ENCODE measurements at places on chromosomes 2 and 18.

DNA sequence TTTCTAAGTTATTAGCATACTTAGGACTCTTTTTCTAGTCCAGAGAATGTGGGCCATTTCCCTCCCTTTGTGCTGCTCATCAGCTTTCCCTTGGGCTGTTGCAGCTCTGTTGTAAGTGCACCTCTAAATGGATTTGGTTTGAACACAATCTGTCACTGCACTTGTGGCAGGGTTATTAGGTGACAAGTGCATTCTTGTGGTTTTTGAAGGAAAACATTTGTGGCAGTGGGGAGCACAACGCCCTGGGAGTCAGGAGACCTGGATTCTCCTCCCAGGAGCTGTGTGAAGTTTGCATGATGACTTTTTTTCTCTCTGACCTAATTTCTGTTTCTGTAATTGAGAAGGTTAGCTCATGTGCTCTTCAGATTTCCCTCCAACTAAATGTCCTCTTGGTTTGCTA lies 630.9 kb upstream of the FAM98A start:
- no peak for DNase-seq

- DNase-seq: no peak
These were observed 122.6 kb downstream of the TRIB2 start for GRCh38 chr2:12839339-12839738.

DNA sequence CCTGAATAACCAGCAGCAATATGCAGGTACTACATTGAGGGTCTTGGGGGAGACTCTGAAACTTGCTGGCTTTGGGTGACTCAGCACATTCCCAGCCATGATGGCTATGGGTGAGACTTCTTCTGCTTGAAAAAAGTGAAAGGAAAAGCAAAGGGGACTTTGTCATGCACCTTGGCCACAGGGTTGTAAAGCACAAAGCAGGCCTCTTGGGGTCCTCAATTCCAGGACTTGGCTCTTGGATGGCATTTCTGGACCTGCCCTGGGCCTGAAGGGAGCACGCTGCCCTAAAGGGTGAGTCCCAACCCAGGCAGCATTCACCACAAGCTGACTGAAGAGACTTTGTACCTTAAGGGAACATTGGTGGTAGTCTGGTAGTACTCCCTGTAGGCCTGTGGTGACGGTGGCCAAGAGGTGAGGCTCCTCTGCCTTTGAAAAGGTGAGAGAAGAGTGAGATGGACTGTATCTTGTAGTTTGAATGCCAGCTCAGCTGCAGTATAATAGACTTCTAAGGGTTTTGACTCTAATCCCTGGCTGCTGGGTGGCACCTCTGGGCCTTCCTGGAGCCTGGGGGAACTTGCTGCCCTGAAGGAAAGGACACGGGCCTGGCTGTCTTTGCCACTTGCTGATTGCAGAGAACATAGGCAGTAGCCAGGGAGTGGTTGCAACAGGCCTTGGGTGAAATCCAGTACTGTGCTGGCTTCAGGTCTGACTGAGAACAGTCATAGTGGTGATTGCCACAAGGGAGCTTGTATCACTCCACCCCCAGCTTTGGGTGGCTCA lies 36.5 kb upstream of the CYTIP start:
- no peak for DNase-seq

DNA sequence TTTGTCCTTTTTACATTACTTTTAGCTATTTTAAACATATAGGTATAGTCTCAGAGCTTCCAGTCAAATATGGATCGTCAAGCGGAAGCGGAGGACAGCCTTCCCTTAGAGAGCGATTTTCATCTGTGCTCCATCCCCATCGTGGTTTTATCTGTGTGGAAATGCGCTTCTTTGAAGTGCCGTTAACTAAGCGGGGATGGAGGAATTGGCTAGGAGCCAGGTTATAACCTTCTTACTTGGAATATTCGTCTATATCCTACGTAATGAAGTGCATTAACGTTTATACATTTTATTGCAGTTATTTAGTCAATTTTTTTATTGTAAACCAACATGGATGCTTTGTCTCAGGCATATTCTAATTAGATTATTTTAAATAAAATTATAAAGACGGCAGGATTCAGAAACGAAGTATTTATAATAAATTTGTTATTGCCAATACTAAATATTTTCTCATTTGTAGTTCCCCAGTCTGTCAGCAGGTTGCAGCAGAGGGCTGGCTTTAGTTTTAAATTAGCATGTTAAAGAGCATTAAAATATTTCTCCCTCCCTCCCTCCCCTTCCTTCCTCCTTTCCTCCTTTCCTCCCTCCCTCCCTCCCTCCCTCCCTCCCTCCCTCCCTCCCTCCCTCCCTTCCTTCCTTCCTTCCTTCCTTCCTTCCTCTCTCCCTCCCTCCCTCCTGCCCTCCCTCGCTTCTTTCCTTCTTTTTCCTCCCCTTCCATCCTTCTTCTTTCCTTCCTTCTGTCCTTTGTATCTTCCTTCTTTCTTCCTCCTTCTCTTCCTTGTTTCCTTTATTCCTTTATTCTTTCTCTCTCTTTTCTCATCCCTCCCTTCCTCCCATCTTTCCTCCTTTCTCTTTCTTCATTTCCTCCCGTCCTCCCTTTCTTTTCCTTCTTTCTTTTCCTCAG lies 80.6 kb upstream of the DOCK10 start:
- DNase-seq: peak; percentile 46

DNA sequence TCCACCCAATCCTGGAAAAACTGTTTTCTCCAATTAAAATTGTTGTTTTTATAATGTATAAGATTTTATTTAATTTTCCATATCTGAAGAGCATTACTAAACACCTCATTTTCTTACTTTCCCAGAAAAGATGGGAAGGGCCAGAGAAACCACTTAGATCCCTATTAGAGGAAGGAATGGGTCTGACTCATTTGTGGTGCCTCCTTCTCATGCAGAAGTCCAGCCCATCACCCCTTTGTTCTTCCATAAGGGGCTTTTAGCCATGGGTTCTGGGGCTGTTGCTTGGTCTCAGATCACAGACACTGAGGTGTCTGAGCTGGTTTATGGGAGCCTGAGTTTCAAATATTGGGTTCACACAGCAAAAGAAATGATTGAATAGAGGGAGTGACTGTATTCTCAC lies 152.2 kb downstream of the ESCO1 start:
- DNase-seq: no peak

DNA sequence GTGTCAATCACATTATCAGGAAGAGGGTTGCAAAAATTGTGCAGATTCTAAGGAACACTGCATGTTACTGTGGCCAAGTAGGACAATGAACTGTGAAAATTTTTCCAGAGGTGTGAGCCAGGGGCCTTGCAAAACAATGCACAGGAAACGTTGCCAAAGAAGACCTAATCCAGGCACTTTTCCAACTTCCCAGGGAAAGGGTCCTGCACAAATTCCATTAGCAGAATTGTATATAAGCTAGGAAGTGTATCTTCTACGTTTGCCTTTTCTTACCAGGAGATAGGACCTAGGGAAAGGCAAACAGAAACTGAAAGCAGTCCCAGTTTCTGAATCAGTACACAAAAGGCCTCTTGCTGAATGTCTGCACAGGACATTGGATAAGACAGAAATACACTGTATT lies 1888.3 kb upstream of the CELF4 start:
- peak; percentile 85 for DNase-seq

- peak; percentile 66 for DNase-seq
These were observed 624 bp downstream of the METTL8 start for GRCh38 chr2:171432969-171433762.

DNA sequence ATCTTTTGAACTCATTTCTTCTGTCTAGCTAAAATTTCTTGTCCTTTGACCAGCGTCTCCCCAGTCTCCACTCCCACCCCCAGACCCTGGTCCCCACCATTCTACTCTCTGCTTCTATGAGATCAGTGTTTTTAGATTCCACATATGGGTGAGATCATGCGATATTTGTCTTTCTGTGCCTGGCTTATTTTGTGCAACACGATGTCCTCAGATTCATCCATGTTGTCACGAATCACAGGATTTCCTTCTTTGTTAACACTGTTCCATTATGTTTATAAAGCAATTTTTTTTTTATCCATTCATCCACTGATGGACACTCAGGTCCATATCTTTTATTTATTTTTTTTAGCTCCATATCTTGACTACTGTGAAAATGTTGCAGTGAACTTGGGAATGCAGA lies 16.0 kb upstream of the ACYP2 start:
- DNase-seq: no peak

DNA sequence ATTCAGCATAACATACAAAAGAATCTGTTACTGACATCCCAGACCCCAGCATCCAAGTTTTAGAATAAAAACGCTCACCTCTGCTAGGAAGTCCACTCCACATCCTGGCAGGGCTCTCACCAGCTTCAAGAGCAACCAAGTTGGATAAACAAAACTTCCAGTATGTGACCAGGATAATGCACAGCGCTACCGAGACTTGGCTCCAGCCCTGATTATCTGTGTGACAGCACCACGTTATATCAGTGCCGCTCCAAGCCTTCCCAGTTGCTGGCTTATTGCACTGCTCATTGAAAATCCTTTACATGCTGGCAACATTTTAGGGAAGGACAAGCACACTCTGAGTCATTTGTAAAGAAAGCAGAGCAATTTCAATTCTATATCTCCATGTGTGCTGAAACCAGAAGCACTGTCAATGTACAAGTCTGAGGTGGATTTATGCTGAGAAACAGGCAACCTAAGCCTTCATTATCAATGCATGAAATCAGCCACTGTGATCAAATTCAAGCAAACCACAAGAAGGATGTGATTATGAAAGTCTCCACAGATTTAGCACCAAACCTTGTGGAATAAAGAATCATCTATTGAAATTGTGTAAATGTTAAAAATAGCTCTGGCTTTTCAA lies 115.7 kb downstream of the ZNF385B start:
- DNase-seq: peak; percentile 20

GRCh38 chr18:10322004-10322403 lies 132.4 kb upstream of the APCDD1 start:
- DNase-seq: no peak

DNA sequence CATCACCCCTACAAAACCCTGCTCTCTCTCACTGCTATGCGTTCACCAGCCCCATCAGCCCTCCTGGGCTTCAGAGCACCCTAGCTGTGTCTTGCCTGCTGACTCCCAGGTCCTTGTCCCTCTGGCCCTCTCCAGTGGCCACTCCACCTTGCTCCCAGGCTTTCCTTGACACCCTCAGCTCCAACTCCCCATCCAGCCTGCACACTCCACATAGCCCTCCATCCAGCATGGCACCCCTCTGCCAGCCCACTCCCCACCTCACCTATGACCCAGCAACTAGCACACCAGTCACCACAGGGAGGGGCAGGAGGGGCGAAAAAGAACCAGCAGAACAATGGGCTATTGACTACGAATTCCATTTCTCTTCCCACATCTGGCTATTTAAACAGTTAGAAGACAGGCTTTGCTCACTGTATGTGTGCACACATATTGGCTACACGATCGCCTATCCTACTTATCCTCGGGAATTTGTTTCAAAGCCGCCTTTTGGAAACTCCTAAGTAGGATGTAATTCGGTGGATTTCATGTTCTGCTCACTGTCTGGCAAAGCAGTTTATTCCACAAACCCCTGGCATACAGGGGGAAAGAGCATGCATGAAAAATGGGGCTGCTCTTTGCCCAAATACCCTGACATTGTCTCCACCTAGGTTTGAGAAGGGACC lies 195.3 kb downstream of the SMAD2 start:
- DNase-seq: no peak

GRCh38 chr18:41917181-41917580 lies 37.9 kb upstream of the PIK3C3 start:
- DNase-seq: peak; percentile 60

- no peak for DNase-seq
These were observed 358.6 kb downstream of the DLGAP1 start for GRCh38 chr18:4096486-4096885.

- DNase-seq: no peak
These were observed at the start of gene SCYGR3 for GRCh38 chr2:227614740-227615139. TSS of gene SCYGR3 (minus strand) at chr2:227614840. CDS start at chr2:227614840, 0 bp downstream.

DNA sequence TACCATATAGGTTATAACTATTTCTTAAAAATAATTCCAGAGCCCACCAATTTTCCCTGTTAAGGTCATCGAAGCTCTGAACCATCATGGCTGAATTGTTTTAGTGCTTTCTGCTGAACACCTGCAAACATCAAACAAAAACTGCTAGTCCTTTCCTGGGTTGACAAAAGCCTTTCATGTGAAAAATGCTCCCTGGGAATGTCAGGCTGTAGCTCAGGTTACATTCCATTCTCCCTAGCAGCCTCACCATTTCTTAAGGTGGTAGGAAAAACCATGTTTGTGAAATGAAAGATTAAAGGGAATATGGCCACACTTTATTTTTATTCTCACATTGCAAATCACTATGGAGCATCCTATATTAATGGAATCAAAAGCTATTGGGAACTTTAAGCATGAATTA lies 5.7 kb downstream of the TCF4 start:
- DNase-seq: peak; percentile 24

- DNase-seq: no peak
These were observed 40.0 kb upstream of the SULT1C3 start for GRCh38 chr2:108199726-108200125.

DNA sequence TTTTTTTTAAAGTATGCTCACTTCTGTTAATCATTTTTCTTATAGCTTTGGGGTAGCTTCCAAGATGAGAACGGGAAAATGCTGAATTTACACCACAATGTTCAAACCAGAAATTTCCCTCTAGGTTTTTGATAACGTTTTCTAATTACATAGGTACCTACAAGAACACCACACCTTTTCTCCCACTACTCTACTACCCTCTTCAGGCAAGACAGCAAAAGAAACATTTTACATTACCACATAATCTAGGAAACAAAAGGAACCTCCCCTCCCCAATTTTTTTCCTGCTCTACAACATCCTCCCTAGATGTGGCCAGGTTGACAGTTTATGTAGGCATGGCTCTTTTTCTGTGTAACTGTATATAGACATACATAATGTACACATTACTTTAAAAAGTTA lies 32.4 kb downstream of the NDUFAF7 start:
- no peak for DNase-seq

- no peak for DNase-seq
These were observed 77.7 kb downstream of the MEIS1 start for GRCh38 chr2:66512626-66513025.

DNA sequence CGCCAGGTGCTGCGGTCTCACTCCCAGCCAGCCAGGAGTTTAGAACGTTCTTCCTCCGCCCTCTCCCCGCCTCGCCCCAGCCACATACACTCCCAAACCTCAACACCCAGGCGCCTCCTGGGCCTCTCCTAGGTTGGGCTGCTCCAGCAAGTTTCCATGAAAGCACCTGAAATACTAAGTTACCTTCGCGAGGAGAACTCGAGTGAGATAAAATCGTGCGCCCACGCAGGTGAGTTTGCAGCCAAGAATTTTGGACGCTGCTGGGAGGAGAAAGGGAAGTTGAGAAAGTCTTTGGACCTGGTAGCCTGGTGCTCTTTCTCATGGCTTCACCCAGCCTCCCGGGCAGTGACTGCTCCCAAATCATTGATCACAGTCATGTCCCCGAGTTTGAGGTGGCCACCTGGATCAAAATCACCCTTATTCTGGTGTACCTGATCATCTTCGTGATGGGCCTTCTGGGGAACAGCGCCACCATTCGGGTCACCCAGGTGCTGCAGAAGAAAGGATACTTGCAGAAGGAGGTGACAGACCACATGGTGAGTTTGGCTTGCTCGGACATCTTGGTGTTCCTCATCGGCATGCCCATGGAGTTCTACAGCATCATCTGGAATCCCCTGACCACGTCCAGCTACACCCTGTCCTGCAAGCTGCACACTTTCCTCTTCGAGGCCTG lies at the start of gene GPR39:
GPR39 (plus strand) TSS at position 83 of the 673 bp plus-strand sequence.
- DNase-seq: no peak

- DNase-seq: no peak
These were observed 921.9 kb downstream of the CCDC85A start for GRCh38 chr2:57105694-57106093.

GRCh38 chr2:128160616-128161275 lies 69.7 kb downstream of the UGGT1 start:
- DNase-seq: no peak
